ENCODE measurements at places on chromosomes 5 and 9. TPM values are rescaled to one million over a fixed set of nuclear protein-coding genes. Genes with fewer than 3 reads are reported as not detected.

SNX2 gene
- 42.1 TPM for polyA plus RNA-seq

NEURL1B gene
- polyA plus RNA-seq, result 3.7 TPM

TAS2R1 gene
- not detected for polyA plus RNA-seq

NR2F1-AS1 gene
- 1.5 TPM for polyA plus RNA-seq

PCDHGB1 gene
- 0.30 TPM for polyA plus RNA-seq

BTNL8 gene
- 0.14 TPM for polyA plus RNA-seq

NR4A3 gene
- polyA plus RNA-seq, result 40.9 TPM

NSD1 gene
- 8.3 TPM for polyA plus RNA-seq

FGFR4 gene
- polyA plus RNA-seq, result 0.98 TPM

MYOT gene
- polyA plus RNA-seq, result 0.45 TPM

CARTPT gene
- not detected for polyA plus RNA-seq

FCN1 gene
- 1.7 TPM for polyA plus RNA-seq

SLC4A9 gene
- polyA plus RNA-seq, result 0.06 TPM

CCT5 gene
- polyA plus RNA-seq, result 107 TPM

SLC6A3 gene
- 0.15 TPM for polyA plus RNA-seq

C9orf43 gene
- polyA plus RNA-seq, result 0.24 TPM

SMIM23 gene
- not detected for polyA plus RNA-seq

MAST4 gene
- polyA plus RNA-seq, result 2.7 TPM

PKD2L2 gene
- polyA plus RNA-seq, result not detected

CDKN2A gene
- polyA plus RNA-seq, result 0.17 TPM

NUP214 gene
- 28.8 TPM for polyA plus RNA-seq

PRUNE2 gene
- polyA plus RNA-seq, result 3.5 TPM

PPP3R2 gene
- not detected for polyA plus RNA-seq

RGS7BP gene
- polyA plus RNA-seq, result 0.20 TPM

PRR16 gene
- polyA plus RNA-seq, result 1.7 TPM

TLX3 gene
- not detected for polyA plus RNA-seq

GOLGA1 gene
- 8.2 TPM for polyA plus RNA-seq

PCDHGA12 gene
- 1.2 TPM for polyA plus RNA-seq

PCDHGB5 gene
- polyA plus RNA-seq, result 3.1 TPM

PCDH12 gene
- 2.7 TPM for polyA plus RNA-seq

PRLR gene
- 0.11 TPM for polyA plus RNA-seq

TMEM38B gene
- 3.1 TPM for polyA plus RNA-seq

GPR150 gene
- polyA plus RNA-seq, result 0.25 TPM
